ENCODE measurements at places on chromosomes 6 and 20.

GRCh38 chr20:62423326-62423706, 4.0 kb downstream of the RBBP8NL start:
- DNase-seq: no peak

- no peak for DNase-seq
These were observed 55.8 kb downstream of the PHACTR1 start for GRCh38 chr6:12772416-12772815.

DNA sequence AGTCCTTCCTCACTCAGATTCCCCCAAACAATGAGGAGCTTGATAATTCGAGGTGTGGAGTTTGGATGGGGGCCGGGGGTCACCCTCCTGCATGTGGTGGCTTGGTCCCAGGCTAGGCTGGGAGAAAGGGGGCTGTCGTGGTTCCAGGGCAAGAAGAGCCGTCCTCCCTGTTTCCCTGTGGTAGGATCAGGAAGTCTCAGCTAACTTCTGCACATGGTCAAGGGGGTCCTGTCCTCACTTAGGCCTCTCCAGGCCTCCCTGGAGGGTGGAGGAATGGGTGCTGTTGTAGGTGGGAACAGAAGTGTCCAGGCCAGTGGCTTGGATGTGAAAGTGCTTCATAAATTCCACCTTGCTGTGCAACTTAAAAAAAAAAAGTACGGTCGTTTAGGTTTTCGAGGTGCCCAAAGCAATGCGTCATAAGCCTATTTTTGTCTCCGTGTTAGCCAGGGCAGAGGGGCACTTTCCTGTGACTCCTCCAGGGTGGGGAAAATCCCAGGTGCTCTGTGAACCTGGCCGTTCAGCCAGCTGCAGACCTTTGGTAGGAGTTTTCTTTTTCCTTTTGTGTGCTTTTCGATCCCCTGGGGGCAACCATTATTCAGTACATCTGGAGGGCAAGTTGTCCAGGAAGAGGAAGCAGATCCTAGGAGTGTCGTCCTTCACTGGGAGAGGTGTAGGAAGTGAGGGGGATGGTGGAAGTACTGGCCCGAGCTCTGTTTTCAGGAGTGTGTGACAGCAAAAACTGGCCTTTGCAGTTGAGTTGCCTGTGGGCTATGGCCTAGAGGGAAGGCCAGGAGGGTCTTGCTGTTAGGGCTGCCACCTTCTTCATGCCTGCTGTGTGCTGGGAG, 9.6 kb downstream of the IGF2R start:
- no peak for DNase-seq

- DNase-seq: no peak
These were observed 159.7 kb upstream of the KCNG1 start for GRCh38 chr20:51182571-51182970.
